Right renal pelvis (tissue), 4 donors: ENCODE measurements at places on chromosomes 3 and 15. TPM values are rescaled to one million over a fixed set of nuclear protein-coding genes. Genes with fewer than 3 reads are reported as not detected.

Gene DAPK2
- 6.2 TPM for polyA plus RNA-seq

Gene PIGZ
- 0.67 TPM for polyA plus RNA-seq

Gene PSTPIP1
- 1.1 TPM for polyA plus RNA-seq

Gene CHRFAM7A
- polyA plus RNA-seq: 2.5 TPM

Gene GRAMD1C
- 22.1 TPM for polyA plus RNA-seq
